Lower lobe of right lung (tissue), 2 donors: ENCODE measurements at places on chromosomes 5 and 9. TPM values are rescaled to one million over a fixed set of nuclear protein-coding genes. Genes with fewer than 3 reads are reported as not detected.

The KIF4B gene
- total RNA-seq, result not detected

The PCDHB14 gene
- 2.1 TPM for total RNA-seq

The PCDHGB4 gene
- total RNA-seq, result 5.3 TPM

The TIMD4 gene
- not detected for total RNA-seq

The CSF2 gene
- 3.9 TPM for total RNA-seq

The C8G gene
- total RNA-seq, result 2.2 TPM

The PALM2AKAP2 gene
- 26.2 TPM for total RNA-seq

The SPATA31E1 gene
- total RNA-seq, result not detected

The EQTN gene
- not detected for total RNA-seq

The OR13C4 gene
- total RNA-seq, result not detected

The LCN6 gene
- 2.9 TPM for total RNA-seq

The PCDHB3 gene
- 1.5 TPM for total RNA-seq

The SPAAR gene
- 11.9 TPM for total RNA-seq

The ANKH gene
- total RNA-seq, result 53.7 TPM

The KLF9 gene
- total RNA-seq, result 76.9 TPM

The CORO2A gene
- 26.1 TPM for total RNA-seq

The CNTFR gene
- 2.5 TPM for total RNA-seq

The GADD45G gene
- total RNA-seq, result 14.4 TPM

The HAVCR2 gene
- total RNA-seq, result 33.8 TPM
